Kidney glomerular epithelial cell (primary cell): ENCODE measurements at places on chromosomes 6 and 20.

- DNase-seq = no peak
These were observed 9.5 kb downstream of the FAM209B start for GRCh38 chr20:56542489-56543030.

DNA sequence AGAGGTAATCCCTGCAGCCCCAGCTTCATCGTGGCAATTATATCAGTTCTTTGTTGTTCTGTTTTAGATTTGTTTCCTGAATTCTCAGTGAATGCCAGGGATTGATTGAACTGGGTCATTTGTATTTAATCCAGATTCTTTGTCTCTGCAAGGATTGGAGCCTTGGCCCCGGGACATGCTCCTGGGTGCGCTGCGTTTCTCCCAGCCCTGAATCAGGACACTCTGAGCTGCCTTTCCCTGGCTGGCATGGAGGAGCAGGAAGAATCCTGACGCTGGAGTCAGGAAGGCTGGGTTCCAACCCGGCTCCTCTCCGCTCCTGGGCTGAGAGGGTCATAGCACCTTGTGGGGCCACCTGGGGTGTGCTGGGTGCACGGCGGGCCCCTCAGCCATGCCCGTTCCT is 545.6 kb downstream of the QKI start:
- DNase-seq = no peak

- no peak for DNase-seq
These were observed 15.6 kb downstream of the MAFB start for GRCh38 chr20:40673442-40673841.

DNA sequence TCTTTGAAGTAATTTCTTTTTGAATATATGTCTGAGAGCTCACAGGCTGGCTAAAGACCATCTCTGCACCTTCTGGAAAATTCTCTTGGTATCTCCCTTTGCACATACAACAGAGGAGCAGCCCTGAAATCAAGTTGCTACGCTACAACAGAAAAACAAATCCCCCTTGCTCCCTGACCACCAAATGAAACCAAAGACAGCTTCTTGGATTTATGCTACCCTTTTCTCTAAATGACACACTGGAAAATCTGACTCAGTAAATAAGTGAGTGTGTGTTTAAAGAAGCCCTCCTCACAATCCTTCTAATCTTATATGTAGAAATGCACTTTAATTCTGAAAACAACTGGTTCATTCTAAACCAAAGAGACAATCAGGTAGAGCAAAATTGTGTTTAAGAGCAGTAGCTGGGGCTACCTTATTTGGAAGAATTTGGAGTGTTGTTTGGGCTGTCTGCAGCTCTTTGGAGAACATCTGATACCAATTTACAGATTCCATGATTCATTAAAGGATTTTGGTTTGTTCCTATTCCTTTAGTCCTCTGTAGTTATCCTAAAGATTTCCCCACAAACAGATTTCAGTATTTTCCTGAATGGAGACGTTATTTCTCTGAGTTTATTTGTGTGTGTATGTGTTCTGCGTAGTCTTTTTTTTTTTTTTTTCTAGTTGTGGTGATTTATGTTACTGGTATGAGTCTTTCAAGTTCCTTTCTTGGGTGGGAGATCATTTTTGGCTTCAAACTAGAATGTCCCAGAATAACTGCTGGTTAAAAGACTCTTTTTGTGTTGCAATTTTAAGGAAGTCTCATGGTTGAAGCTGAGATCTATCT is 36.4 kb upstream of the UTRN start:
- DNase-seq = no peak

DNA sequence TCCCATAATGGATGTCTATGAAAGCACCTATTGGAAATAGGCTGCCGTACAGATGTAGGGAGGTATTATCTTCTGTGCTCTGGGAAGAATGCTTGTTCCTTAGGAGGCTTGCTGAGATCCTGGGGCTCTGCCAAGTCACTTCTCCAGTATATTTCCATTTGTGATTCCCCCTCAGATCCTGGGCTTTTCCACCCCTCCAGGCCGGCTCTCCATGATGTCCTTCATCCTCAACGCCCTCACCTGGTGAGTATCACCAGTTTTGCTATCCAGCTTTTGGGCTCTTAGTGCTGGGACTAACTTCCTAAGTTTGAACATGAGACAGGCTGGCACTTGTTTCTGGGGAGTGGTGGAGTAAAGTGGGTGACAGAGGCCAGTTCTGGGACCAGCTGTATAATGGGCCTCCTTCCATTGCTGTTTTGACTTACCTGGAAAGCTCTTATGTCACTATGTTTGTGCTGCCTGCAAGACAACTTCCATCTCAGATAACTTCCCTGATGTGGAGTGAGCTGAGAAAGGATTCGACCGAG is 2.6 kb downstream of the SYS1 start:
- DNase-seq = no peak

DNA sequence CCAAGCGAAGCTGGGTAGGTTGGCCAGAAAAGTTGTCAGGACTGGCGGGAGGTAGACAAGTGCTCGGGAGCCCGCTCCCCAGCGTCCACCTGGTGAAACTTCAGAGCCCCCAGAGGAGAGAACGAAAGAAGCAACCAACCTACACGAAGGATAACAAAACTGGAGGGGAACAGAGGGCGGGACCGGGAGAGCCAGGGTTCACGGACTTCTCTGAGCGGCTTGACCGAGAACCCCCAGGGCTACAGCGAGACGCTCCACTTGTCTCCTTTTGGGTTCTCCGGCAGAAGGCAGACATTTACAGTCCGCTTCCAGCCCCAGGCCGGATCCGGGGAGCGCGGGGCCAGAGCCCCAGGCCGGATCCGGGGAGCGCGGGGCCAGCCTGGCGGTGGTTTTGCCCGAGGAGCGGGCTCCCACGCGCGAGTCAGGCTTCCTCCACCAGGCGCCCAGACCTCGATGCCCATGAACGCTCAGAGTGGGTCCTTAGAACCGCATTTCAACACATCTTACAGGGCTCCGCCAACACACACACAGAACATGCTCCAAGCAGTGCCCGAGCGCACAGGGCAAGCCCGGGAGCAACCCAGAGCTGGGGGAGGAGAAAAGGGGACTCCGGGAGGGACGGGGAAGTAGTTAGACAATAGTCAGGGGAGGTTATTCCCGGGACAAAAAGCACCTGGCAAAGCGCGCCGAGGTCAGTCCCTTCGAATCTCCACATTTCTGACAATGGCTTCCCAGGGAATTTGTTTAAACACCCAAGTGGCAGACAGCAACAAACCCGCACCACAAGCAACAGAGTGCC is 1.1 kb downstream of the PTPRK start:
- DNase-seq = peak; percentile 42

DNA sequence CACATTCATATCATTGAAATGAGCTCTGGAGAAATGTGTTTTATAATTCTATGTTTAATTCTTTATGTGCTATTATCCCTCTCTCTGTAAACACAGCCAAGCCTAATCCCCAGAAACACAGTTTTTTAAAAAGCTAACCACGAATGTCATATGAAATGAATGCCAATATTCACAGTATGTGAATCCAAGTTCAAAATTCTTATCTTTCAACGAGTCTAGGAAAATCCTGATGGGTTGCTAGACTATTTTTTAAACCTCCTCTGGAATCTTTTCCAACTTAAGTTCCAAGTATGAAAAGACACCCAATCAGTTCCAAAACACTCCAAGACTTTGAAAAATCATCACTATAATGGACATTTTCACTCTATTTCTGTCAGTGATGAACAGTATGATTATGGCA is 689.3 kb downstream of the HACE1 start:
- no peak for DNase-seq

DNA sequence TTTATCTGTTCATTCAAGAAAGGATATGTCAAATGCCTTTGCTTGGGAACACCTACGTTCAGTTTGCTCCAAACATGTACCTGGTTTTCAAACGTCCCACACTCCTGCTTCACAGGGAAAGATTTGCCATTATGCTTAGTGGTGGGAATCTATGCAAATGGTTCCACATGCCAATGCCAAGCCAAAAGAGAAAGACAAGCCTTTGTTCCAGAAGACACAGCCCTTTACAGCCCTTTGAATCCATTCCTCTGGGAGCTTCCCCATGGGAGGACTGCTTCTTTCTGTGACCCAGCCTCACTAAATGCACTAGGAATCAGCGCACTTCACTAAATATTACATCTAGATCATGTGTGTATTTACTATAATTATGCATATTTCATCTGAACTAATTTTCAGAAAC is 619.5 kb downstream of the PRKN start:
- DNase-seq = no peak

DNA sequence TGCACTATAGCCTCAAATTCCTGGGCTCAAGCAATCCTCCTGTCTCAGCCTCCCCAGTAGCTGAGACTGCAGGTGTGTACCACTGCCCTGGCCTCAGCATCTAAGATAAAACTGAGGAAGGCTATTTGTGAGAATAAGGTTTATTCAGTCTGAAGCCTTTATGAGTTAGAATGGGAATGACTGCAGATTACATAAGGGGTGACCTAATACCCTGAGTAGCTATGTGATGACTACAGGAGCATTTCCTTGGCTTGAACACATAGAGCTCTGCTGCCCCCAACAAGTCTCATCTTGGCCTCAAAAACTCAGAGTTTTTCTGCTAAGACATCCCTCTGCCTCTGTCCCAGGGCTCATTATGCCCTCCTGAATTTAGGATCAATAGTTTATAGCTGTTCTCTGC is 7.6 kb downstream of the GSS start:
- DNase-seq = peak; percentile 67

- no peak for DNase-seq
These were observed 34.8 kb downstream of the BLOC1S5 start for GRCh38 chr6:8029243-8029870.

GRCh38 chr6:4640139-4640538 is 136.1 kb upstream of the CDYL start:
- no peak for DNase-seq

DNA sequence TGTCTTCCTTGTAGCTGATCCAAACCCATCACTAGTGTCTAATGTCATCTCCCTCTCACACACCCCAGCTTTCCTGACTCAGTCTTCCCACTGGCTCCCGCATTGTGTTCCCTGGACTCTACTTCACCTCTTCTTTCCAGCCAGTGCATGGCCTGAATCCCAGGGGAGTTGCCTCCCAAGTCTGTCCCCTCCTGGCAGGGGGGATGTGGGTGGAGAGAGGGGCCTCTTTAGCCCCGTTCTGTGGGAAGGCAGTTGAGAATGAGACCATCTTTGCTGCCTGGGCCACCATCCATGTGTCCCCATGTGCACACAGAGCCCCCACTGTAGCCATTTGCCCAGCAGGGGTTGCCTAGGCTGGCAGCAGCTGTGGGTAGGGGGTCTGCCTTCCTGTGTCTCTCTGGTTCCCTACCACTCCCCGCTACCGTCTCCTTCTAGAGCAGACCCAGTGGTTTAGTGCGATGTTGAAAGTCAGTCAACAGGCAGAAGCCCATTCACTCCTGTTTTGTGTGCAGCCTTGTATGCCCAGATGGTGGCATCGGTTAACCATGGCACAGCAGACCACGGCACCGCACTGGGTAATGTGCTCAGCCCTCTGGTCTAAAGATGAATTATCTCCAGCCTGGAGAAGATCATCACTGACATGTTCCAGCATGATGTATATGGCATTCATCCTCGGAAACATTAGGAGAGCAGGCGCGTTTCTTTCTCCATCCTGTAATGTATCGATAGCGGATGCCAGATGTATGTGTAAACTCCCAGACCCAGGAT is 178.8 kb upstream of the SNX9 start:
- DNase-seq = no peak

DNA sequence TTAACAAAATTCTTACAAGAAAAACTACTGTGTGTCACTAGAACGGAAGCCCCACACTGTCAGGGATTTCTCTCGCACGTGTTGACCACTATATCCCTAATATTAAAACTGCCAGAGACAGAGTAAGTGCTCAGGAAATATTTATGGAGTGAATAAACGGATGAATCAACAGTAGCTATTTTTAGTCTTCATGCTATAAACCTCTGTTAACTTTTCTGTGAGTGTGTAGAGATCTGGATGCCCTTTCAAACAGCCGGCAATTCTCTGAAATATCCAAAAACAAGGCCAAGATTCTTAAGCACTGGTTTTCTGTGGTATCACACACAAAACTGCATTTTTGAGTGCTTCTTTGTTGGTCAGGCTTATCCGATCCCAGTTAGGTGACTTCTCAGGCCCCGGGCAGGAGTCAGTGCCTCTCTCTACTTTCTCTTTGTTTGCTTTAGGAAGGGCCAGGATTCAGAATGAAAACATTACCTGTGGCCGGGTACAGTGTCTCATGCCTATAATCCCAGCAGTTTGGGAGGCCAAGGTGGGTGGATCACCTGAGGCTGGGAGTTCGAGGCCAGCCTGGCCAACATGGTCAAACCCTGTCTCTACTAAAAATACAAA is 15.7 kb downstream of the ATP9A start:
- DNase-seq = peak; percentile 79

DNA sequence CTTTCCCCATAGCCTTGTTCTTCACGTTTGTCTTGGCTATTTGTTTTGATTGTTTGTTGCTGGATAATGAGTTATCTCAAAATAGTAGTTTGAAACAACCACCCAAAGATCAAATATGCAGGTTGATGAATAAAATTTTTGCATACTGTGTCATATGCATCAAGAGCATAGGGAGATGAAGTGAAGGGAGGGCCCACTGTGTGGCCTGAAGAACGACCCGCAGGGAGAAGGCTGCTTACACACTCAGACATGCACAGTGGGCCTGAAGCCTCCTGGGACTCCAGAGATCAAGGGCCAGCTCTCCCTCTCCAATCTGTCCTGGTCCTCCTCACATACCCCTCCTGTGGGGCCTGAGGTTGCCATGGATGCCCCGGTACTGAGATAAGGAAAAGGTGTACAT is 16.2 kb upstream of the TREM2 start:
- DNase-seq = no peak

DNA sequence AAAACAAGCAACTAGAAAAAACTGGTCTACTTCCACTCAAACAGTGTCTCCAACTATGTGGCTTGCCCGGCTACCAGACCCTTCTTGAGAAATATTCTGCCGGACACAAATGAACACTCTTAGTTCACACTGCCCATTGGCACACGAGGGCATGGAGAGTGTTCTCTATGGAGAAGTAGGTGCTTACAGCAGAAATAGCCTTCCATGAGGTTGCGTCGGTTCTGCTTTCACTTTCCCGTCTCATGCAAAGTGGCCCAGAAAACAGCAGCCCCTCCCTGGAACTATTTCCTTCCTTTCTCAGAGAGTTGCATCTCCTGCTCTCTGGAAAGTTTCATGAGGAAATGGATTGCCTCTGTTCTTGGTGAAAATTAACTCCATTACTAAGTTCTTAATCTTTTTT is 9.5 kb upstream of the HLA-DOA start:
- peak; percentile 12 for DNase-seq
